ENCODE measurements at places on chromosomes 7 and 10.

- DNase-seq: no peak
Measured at GRCh38 chr7:94412762-94413322, 18.1 kb downstream of the COL1A2 start.

DNA sequence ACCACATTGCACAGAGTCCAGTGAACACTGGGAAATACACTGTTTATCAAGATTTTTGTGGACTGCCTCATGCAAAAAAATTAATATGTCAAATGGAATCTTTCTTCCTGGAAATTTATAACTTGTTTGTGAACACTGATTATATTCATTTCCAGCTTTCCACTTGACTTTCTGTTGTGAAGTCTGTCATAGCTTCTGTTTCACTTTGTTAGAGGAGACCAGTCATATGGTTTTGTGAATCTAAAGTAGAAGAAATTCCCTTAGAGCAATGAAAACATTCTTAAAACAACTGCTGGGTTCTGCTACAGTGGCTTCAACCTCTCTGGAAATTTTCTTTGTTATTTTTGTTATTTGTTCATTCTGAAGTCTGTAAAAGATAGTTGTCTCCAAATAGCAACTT lies 349.5 kb upstream of the NFE2L3 start:
- no peak for DNase-seq

- DNase-seq: no peak
Measured at GRCh38 chr10:124301736-124302135, 117.0 kb downstream of the OAT start.

DNA sequence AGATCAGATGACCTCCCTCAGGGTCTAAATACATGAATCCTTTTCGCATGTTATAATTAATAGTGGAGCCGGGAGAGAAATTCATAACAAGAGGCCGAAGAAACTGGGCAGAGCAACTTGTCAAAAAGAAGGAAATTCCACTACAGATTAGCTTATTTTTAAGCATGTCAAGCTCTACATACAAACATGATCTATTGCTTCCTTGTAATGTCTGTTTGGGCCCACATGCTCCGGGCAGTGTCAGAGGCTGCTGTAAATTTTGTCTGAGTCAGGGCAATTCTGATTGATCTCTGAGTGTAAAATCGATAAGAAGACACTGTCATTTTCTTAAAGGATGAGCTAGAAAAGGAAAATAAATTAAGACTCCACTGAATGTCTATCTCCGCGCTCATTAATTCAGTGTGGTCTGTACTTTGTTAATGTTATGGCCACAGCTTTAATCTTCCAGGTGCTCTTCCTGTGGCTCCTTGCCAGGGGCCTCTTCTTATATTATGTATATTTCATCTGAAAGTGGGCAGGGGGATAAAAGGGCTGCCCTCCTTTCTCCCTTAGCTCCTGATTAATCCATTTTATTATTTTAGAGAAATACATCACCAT lies 194.1 kb upstream of the SP8 start:
- DNase-seq: no peak

DNA sequence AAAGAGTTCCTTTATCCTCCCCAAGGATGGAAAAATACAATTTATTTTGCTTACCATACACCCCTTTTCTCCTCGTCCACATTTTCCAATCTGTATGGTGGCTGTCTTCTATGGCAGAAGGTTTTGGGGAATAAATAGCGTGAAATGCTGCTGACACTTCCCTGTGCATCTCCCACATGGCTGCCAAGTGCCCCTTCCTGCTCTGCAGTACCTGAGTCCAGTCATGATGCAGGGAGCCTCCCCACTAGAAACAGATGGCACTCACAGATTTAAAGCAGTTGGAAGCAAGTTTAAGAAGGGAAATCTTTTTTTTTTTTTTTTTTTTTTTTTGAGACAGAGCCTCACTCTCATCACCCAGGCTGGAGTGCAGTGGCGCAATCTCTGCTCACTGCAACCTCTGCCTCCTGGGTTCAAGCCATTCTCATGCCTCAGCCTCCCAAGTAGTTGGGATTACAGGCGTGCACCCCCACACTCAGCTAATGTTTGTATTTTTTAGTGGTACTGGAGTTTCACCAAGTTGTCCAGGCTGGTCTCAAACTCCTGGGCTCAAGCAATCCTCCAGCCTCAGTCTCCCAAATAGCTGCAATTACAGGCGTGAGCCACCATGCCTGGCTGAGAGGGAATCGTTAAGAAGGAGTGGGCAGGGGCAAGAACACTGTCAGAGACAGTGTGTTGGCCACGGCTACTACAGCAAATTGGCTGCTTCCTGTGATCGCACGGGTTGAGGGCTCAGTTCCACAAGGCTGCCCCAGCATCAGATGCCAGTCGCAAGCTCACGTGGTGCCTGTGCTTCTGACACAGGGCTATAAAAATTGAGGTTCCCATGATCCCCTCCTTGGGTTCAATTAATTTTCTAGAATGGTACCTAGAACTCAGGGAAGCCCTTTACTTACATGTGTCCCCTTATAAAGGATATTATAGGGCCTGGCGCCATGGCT lies 5.3 kb upstream of the PILRA start:
- DNase-seq: no peak

GRCh38 chr10:90930971-90931871 lies 10.3 kb upstream of the ANKRD1 start:
- no peak for DNase-seq

GRCh38 chr10:28094121-28094520 lies 95.2 kb upstream of the ODAD2 start:
- DNase-seq: no peak

DNA sequence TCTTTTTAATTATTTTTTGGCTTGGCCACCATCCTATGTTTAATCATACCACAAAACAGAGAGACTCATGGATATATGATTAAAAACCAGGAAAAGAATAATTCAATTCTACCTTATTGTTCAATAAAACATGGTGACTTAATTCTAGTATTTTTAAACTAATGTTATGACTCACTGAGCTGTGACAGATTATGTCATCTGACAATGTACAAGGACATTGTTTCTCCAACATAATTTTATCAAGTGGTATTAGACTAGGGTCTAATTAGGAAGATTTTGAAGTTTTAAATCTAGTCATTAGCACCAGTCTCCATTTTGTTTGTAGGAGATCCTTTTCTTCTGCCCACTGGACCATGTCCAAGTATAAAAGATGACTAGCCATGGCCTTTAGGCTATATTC lies 199.3 kb upstream of the MDFIC start:
- no peak for DNase-seq

GRCh38 chr7:76377186-76377918 lies 18.6 kb upstream of the YWHAG start:
- DNase-seq: no peak

DNA sequence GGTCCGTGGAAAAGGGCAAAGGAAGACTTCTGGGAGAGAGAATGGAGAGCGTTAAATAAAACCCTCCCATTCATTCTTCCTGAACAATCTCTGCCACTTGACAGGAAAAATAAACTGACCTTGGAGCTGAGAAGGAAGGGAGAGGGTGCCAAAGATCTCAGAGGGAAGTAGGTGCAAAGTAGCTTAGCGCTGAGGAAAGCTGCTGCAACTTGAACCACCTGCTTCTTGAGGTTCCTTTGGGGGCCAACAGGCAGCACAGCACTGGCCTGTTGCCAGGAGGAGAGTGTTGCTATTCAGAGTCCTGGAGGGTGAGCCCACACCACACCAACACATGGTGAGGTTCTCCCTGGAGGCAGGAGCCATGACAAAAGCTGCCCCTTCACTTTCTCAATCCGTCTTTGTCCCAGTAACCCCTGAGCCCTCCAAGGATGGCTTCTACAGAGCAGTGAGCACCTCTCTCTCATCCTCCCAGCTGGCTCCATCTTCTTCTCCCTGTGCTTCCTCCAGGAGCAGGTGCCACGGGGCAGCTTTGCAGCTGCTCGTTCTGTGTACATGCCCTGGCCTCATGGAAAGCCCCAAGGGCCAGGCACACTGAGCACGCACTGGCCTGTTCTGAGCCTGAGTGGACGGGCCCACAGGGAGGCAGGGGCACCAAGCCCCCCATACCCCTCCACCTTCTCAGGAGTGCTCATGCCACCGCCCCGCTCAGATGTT lies 101.3 kb downstream of the STRA8 start:
- DNase-seq: no peak

DNA sequence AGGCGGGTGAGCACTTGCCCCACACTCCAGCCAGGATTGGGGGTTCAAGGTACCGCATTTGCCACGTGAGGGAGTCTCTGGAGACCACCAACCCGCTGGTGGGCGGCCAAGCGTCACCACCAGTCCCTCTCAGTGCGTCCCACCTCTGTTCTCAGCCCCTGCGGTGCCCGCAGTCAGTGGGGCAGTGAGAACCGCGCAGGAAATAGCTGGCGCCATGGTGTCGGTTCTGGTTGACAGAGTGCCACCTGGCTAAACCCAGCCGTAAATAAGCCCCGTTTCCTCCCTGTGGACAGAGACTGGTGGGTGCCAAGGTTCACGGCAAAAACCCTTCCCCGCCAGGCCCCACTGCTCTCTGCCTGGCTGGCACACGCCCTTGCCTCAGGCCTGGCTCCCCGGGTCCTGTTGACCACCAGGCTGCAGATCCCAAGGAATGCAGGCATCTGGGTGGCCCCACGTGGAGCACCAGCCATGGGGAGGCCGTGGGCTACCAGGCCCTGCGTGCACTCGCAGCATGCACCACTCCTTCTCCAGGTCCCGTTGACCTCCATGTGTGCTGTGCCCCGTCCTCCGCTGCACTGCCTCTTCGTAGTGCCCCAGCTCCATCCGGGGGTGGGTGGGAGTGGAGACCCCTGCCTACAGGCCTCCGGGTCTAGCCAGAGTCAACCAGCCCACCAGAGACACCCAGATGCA lies 140.0 kb downstream of the LHPP start:
- no peak for DNase-seq

DNA sequence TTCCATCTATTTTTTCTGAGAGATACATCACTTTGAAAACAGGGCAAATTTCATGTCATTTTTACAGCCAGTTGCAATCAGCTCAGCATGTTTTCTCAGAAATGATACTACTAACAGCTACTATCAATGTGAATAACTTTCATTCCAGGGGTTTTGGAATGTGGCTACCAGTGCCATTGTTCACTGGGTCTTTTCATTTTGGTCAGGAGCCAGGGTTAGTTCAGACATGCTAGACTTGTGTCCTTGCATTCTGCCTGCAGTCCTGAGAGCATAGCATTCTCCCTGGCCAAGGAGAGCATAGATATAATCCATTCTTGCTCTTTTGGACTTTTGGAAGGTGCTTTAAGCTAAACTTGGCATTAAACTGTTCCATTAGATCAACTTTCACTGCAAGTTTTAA lies 160.9 kb upstream of the NEBL start:
- DNase-seq: no peak

DNA sequence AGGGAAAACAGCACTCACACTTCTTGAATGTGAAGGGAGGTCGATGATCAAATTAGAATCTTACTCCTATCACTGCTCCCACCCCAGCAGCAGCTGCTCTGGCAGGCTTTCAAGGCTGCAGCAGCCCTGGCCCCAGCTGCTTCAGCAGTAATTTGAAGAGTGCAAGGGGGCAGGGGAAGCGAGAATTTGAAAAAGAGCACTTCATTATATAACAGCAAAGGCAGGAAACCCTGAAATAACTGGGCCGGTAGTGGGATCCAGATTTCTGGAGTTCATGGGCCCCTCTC lies 44.9 kb downstream of the MYPN start:
- DNase-seq: peak; percentile 30
